ENCODE measurements at places on chromosomes 5 and 9.

DNA sequence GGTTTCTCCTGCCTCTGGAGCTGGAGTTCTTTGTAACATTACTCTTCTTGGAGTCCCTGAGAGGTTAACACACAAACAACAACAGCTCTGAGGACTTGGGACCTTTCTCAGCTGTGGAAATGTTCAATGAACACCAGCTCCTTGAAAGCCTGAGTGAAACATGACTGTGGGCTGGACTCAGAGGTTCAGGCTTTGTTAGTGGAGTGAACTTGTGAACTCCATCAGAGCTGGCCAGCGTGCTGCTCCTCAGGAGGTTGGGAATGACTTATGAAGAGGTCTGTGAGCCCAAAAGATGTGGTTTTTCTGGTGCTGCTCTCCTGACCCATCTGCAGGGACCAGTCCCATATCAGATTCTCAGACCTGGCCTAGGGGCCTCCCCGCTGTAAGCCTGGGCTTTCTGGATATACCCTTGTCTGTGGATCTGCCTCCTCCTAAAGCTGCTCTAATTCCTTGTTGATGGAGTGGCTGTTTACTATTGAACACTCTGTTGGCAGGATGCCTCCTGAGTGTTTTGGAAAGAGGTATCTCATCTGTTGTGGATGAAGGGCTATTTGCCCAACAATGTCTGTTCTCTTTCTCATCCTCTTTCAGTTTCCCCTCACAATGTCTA is 170.0 kb upstream of the GDNF start:
- no peak for DNase-seq

GRCh38 chr9:134556531-134557068 is 85.0 kb upstream of the COL5A1 start:
- DNase-seq = no peak

DNA sequence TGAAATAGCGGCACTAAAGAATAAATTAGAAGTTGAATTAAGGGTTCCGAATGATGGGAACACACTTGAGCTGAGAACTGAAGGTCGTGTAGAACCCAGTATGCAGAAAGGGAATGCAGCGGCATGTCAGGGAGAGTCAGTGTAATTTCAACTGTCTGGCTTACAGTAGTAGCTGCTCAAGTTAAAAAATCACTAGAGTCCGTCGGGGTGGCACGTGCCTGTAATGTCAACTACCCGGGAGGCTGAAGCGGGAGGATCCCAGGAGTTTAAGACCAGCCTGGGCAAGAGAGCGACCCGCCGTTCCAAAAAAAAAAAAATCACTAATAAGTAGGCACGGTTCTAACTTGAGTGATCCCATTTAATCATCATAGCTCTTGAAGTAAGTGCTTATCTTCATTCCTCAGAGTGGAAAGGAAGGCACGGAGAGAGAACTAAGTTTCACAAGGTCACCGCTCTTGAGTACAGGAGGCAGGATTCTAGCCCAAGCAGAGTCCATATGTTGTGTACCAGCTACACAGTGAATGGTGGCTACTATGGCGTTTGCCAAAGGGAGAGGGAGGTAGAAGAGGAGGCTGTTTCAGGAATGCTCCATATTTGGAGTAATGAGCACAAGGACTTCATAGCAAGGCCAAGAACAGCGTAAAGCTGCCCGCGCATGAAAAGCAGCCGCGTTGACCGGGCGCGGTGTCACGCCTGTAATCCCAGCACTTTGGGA is 831 bp downstream of the RMRP start:
- no peak for DNase-seq

DNA sequence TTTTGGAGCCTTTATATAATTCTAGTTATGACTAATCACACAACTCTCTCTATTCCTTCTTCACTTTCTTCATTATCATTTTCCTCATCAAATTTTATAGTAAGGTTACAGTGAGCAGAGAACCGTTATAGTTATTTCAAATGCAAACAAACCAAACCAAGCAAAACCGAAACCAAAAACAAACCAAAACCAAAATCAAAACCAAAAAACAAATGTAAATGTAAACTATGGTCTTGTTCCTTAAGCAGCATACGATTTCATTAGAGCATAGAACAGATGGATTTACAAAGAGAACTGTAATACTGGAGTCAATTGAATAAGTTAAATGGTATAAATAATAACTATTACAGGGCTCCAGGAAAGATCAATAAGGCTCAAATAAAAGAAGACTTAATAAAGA is 447.1 kb downstream of the LRRC70 start:
- no peak for DNase-seq

- DNase-seq = no peak
These were observed 32.0 kb downstream of the NKD2 start for GRCh38 chr5:1040571-1040970.

- DNase-seq = no peak
These were observed 47.2 kb downstream of the INSYN2B start for GRCh38 chr5:169933127-169933526.

DNA sequence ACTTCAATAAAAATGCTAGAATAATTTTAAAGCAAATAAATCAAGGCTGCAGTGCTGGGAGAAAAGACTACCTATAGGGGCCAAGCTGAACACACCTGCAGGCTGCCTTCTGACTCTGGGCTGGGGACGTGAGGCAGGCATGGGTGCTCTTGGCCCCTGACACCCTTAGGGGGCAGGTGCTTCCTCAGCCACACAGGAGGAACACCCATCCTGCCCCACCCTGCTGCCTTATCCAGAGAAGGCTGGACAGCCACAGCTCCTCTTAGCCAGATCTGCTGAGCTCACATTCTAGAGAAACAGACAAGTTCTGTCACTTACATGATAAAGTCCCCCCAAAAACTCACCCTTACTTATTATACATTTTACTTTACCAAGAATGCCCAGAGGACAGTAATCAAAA is 6.6 kb upstream of the LMX1B start:
- no peak for DNase-seq

- DNase-seq = no peak
These were observed 30.9 kb downstream of the ZFR start for GRCh38 chr5:32413466-32414263.

DNA sequence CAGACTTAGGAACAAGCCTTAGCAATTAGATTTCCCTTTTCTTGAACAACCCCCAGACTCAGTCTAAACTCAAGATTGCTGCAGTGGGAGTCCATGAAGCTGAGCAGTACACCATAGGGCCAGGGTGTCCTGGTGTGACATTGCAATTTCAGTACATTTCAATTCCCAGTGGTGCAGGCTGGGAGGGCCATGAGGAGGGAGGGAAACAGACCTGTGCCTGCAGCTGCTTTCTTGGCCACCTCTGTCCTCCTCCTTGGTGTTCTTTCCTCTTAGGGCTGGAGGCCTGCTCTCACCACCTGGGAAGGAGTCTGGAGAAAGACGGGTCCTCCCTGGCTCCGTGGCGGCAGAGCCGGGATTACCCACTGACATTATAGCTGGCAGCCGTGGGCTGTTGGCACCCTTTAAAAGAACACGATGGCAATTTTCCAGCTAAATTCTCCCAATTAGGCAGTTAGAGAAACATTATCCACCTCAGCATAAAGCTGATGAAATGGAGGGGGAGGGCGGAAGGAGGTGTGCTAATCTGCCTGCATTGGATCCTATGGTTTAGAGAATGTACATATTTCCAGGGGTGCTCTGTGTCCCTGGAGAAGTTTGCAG is 186.4 kb downstream of the SLIT3 start:
- no peak for DNase-seq

- DNase-seq = no peak
These were observed 446.1 kb downstream of the PRELID2 start for GRCh38 chr5:145389047-145389446.

DNA sequence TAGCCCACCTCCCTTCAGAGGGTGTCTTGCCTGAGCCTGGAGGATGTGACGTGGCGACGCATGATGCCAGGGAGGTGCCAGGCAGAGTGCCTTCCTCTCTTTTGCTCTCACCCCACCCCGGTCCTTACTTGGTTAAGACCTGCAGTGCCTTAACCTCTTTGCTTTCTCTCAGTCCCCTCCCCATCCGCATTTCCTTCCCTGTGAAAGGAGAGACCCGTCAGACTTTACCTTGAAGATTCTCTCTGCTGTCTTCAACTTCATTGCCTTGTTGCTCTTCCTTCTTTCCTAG is 52.0 kb upstream of the NCS1 start:
- no peak for DNase-seq

DNA sequence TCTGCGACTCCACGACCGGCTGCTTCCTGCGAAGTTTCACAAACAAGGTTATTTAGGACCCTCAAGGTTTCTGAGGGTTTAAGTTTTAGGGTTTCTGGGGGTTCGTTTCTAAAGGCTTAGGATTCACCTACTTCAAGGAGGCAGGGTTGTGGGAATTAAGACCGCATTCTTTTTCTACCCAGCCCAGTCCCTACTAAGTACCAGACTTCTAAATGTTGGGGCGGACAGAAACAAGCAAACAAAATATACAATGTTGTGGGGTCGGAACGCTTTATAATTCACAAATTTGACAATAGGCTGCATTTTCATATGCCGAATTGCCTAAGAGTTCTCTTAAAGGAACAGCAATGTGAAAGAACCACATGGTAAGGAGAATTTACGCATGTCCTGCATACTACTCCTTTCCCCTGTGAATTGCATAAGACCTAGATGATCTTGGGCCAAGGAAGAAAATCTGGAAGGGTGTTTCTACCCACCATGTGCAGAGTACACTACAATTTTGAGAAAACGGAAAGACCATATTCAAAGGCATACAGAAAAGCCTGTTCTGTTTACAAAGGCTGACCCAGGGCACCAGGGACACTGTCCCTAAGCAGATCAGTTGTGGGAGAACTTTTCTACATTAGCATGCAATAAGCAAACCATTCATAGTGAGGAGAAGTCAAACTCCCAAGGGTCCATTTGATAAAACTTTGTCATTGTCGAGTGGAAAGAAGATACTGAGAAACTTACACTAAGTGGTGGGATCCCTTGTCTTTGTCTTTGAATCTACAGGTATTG is 457.3 kb downstream of the RAB3C start:
- no peak for DNase-seq

- no peak for DNase-seq
These were observed 124.5 kb upstream of the PHYKPL start for GRCh38 chr5:178357121-178357521.

GRCh38 chr9:137130176-137130755 is 8.7 kb upstream of the GRIN1 start:
- no peak for DNase-seq

- DNase-seq = no peak
These were observed 791.7 kb upstream of the CDH10 start for GRCh38 chr5:25436452-25436851.

GRCh38 chr5:37492778-37493555 is 113.8 kb downstream of the WDR70 start:
- DNase-seq = no peak

GRCh38 chr9:96779089-96779488 is 1.2 kb upstream of the ZNF510 start:
- DNase-seq = no peak

GRCh38 chr9:24245988-24246387 is 299.7 kb downstream of the IZUMO3 start:
- no peak for DNase-seq

DNA sequence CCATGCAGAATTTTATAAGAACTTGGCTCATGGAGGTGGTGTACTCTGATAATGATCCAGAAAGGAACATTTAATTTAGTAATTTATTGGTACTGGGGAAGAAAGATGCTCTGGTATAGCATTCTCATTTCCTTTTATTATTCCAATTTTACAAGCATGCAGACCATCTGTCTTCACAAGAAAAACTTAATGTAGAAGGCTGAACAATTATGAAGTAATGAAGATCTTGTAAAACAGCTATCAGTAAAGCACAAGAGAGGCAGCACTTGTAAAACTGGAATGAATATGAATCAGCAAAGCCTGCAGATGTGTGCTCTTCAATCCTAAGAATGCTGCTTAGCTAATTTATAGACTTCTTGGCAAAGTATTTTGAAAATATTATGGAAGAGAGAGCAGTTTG is 300.0 kb downstream of the YTHDC2 start:
- DNase-seq = no peak

- DNase-seq = peak; percentile 61
These were observed 27.6 kb upstream of the TCF7 start for GRCh38 chr5:134086943-134087305.

- no peak for DNase-seq
These were observed 454.2 kb upstream of the SGCD start for GRCh38 chr5:155872629-155873220.

DNA sequence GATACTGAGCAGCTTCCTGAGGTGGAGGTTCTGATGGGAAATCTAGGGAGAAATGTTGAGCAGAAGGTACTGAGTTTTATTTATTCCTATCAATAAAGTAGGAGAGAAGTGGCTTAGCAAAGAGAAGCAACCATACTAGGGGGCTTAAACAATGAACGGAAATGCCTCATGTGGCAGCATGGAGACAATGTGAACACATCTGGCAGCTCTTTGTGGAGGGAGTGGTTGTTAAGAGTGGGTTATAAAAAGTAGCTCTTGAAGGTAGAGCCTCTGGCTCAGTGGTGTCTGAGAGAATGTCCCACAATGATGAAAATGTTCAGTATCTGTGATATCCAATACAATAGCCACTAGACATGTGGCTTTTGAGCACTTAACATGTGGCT is 52.7 kb upstream of the EQTN start:
- DNase-seq = no peak

GRCh38 chr9:19988281-19988680 is 199.4 kb upstream of the SLC24A2 start:
- DNase-seq = no peak

DNA sequence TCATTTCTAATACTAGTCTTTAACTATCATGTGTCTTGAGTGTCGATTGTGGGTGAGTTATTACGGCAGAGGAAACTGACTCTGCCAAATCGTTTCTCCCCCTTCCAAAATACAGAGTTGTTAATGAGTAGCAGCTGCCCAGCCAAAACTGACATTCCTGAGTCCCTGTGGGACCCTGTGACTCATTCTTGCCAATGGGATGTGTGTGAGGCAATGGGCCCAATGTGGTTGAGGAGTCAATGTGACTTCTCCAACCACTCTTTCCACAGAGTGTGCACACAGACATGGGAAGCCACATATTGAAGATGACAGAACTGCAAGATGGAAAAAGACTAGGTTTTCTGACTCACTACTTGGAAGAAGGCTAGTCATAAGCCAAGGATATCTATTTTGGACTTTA is 434.7 kb downstream of the DTWD2 start:
- DNase-seq = no peak

DNA sequence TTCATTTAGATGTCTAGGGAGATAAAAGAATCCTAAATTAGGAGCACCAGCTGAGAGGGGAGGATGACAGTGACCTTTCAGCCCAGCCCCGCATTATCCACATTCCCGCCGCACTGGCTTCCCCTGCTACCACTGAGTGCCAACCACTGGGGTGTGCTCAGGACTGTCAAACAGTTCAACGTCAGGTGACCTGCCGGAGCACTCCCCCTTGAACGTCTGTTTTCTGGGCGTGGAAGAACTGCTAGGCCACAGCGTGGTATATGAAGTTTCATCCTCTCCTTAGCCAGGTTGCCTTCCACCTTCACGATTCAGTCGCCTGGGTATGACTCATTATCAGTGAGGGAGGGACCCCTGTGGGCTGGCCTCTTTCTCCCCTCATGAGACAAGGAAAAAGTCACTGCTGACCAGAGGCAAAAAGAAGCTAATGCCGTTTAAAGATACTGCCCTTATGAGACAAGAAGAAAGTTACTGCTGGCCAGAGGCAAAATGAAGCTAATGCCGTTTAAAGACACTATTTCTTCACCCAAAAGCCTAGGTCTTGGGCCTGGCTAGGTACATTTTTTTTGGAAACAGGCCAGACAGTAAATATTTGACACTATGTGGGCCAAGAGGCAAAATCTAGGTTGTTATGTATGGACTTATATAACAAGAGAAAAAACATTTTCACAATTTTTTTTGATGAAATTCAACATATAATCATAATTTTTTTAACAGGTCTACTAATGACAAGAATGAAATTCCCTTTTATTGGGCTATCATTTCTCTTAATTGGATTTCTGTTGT is 4.6 kb downstream of the NMRK1 start:
- DNase-seq = peak; percentile 21

- DNase-seq = no peak
These were observed 34.0 kb upstream of the SYNPO start for GRCh38 chr5:150606476-150606875.

Data from activated effector memory CD4-positive, alpha-beta T cell treated with Interleukin-2 at 50 U/mL for 16 hours (primary cell).